ENCODE measurements at places on chromosomes 16 and 17. TPM values are rescaled to one million over a fixed set of nuclear protein-coding genes. Genes with fewer than 3 reads are reported as not detected.

Gene PPP1R9B
- 63.5 TPM for total RNA-seq

Gene CLDN7
- total RNA-seq, result not detected

Gene KRTAP4-1
- not detected for total RNA-seq

Gene AIPL1
- total RNA-seq, result not detected

Gene SLC35G6
- not detected for total RNA-seq

Gene CRYM
- total RNA-seq, result not detected

Gene PHKG2
- 78.8 TPM for total RNA-seq

Gene CETP
- not detected for total RNA-seq

Gene OSBPL7
- total RNA-seq, result 28.8 TPM

Data from ascending aorta (tissue), 2 donors.